ENCODE measurements at places on chromosomes 12 and 14.
A peak's percentile ranks its signal among the peaks of the same experiment; 100 is the strongest.

GRCh38 chr14:90871605-90872233, 55.5 kb upstream of the TTC7B start:
- DNase-seq = peak; percentile 38

DNA sequence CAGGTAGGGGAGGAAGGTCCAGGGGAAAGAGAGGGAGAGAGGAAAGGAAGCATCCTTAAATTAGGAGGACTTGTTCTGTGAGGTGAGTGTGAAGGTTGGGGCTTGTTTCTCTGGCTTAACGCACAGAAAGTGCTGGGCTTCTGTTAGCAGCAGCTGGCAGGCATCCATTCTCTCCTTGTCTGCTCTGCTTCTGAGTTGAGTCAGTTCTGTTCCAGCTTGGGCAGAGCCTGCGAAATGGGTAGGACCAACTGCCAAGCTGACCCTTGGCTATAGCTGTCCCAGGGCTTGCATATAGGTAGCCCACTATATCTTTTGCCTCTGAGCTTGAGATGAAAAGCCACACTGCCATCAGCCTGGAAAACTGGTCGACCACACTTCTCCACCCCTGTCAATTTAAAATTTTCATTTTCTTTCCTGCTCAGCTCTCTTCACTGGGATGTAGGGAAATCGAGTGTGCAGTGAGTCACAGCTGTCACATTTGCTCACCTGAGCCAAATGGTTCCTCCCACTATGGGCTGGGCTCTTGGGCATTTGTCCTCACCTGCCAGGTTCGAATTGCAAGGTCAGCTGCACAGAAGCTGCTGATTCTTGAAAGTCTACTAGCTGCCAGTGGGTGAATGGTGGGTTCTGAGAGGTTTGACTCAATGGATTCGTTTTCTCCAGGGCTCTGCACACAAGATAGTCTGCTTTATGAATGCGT, 256.4 kb upstream of the PWP1 start:
- no peak for DNase-seq

- peak; percentile 72 for DNase-seq
These were observed 3.0 kb downstream of the SDSL start for GRCh38 chr12:113424915-113425823.

DNA sequence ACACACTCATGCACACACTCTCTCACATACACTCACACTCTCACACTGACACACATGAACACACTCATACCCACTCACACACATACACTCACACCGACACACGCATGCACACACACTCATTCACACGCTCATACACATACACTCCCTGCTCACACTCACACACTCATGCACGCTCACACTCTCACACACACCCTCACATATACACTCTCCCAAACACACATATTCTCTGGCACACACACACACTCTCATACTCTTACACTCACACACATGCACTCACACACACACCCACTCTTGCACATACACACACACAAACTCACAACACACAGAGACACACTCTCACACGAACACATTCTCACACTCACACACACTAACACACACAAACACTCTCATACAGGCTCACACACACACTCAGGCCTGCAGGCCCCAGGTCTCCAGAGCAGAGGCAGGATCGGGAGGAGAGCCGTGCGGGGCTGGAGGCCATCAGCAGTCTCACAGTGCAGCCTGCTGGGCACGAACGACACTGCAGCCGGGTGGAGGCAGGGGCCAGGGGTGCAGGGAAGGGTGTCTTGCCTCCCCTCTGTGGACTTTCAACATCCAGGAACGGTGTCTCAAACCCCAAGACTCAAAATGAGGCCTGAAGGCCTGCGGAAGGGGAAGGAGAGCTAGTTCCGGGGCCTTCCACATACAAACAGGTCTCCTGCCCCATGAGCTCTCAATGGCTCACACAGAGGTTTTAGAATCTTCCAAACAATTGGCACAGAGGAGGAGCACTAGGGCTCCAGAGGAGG, 148.7 kb downstream of the ANO2 start:
- DNase-seq = no peak

DNA sequence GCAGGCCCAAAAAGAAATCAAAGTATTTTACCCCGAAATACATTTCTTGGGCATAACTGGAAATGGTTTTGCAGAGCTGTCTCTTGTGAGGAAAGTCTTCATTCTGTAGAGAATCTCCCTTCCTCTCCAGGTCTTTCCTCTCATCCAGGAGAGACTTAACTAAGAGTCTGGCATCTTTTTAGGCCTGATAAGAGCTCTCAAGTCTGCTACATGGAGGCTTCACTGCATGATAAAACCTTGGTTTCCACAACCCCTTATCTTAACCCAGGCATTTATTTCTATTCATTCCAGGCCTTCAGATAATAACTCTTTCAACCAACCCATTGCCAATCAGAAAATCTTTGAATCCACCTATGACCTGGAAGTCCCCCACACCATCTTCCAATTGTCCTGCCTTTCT, 41.1 kb upstream of the LRRK2 start:
- no peak for DNase-seq

DNA sequence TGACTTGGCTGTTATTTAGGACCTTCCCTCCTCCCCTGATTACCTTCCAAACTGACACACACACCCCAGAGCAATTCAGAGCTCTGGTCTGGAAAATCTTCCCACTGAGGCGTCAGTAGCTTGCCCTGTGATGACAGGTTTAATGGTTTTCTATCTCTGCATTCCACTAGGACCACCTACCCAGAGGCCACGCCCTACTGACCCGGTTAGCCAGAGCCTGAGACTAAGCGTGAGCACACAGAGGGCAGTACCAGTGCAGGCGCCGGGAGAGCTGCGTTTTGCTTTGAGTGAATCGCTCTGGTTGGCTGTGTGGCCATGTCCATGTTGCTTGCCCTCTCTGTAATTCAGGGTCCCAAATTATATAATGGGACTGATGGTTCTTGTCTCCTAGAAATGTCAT, 36.2 kb upstream of the ATP2A2 start:
- no peak for DNase-seq

DNA sequence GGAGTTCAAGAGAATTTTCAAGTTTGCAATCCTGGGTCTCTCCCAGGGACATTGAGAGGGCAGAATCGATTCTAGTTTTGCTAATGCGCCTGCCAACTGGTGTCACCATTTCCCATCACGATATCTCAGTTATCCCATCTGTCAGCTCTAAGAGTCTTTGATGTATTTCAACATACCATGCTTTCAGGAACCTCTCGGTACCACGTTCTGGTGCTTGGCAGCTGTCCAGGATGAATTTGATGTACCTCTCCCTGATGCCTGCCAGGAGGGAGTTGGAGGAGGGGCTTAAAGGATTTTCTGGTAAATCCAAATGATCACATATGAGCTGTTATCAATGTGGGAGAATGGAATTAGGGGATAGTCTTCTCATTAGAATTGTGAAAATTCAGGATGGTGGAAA, 332.5 kb downstream of the RGS6 start:
- no peak for DNase-seq

- peak; percentile 31 for DNase-seq
These were observed 144.3 kb downstream of the MED13L start for GRCh38 chr12:116133149-116133548.

DNA sequence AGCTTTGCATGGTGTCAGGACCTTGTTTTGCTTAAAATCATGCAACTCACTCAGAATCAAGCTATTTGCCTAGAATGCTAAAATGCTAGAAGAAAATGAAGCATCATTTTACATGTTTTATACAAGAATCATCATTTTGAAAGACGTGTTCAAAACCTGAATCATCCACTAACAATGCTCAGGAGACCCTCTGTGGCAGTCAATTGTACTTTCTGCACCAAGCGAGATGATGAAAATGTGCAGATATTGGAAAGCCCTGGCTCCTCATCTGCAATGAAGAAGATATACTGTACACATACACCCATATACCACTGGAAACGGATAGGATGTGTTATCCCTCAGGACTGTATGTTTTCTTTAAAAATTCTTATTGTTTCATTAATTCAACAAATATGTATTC, 92.7 kb downstream of the DYRK2 start:
- DNase-seq = no peak

GRCh38 chr14:72594099-72594901, 299.6 kb downstream of the DPF3 start:
- DNase-seq = no peak

DNA sequence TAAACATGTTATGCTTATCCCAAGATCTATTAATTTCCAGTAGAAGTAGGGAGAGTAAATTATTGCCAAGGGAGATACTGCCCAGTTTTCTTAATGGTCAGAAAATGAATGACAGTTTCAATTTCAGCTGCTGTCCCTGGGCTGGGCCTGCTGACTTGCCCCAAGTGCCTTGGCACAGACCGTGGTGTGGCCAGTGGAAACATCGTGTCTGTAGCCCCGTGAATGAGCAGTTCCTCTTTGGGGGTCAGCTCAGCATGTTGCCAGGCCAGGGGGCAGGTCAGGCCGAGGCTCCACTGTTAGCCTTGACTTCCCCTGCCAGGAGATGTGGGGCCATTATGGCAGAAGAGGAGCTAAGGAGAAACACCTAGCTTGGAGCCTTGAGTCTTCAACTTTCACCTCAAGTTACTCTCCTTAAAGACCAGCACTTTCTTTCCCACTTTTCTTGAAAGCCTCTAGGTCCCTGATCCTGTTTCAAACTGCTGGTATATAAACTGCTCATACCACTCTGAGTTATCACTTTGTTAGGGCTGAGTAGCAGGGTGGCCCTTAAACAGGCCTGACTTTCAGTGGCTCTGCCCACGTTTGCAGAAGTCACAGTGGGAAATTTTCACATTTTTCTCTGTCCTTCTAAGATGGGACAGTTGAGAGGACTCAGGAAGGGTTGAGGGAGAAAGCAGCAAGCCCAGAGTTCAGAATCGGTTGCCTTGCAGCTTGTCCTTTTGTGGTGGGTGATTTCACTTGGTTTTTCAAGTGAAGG, 73.2 kb downstream of the SUSD6 start:
- DNase-seq = peak; percentile 73

DNA sequence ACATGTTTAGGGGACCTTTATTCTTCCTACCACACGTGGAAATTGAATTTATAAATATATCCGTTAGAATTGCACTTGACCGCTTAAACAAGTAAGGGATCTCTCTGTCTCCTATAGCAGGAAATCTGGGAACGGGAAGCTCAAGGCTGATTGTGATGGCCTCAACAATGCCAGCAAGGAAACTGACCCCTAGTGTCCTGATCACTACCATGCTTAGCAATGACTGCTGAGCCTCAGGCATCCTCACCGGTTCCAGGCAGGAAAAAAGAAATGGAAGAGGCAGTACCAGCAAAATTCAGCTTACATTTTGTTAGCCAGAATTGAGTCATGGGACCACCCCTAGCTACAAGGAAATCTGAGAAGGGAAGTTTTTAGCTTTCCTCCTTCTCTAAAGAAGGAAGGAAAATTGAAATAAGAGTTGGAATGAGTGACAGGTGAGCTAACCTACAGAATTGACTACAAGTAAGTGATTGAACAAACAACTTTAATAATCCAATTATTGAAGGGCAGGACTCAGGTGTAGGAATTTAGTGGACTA, 43.9 kb upstream of the AMN1 start:
- DNase-seq = no peak

DNA sequence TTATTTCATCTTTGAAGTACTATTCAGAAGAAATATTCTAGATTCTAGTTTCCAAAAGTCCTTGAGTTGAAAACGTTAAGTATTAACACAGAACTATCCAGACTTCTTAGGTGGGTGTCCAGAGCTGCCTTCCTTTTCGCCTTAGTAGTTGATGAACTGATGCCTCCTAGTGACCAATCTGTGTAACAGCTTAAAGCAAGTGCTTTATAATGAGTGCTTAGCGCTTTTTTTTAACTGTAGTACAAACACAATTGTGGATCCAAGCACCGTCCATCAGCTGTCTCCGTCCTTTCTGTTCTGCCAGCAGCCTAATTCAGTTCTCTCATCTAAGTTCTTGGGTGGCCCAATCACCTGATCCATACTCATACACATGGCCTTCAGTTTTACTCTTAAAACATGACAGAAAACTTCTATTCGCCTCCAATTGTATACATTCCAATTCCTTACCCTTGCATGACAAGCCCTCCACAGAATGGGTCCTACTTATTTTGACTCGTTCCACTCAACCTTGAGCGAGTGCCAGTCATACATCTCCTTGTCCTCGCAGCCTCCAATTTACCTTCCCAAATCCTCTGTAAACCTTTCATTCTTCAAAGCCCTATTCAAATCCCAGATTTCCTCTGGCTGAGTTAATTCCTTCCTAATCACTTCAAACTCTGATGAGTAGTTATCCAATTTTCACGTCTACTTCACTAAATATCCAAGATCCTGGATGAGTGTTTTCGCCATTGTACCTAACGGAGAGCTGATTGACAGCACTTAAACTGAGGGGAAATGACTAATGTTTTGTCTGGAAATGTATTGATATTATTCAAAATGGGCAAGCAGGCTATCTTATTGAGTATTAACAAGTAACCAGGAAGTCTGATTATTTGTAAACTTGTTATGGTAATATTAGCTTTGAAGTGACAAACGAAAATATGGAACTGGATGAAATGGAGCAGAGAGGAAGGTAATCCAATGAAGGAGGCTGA, 5.8 kb upstream of the PHLDA1 start:
- DNase-seq = peak; percentile 68

GRCh38 chr12:113196990-113197389, 11.5 kb downstream of the RITA1 start:
- DNase-seq = peak; percentile 88

- DNase-seq = no peak
These were observed 188.3 kb downstream of the DAD1 start for GRCh38 chr14:22400655-22401259.

GRCh38 chr12:30866256-30866655, 60.3 kb upstream of the TSPAN11 start:
- DNase-seq = no peak

- DNase-seq = peak; percentile 63
These were observed 179.4 kb upstream of the BCL2L14 start for GRCh38 chr12:11891346-11891745.

DNA sequence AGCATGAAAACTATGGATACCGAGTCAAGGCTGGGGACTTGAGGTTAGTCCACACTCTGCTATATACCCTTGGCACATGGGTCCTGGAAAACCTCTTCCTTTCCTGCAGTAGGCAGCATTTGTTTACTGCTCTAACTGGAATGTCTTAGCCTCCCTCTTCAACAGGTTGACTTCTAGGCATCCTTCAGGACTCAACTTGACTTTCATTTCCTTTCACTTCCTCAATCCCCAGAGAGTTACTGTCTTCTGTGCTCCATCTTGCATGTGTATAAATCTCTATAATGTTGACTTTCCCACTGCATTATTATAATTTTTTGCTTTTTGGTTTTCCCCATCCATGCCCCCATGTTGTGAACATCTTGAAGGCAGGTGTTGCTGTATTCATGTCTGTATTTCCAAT, 107.9 kb downstream of the VRK1 start:
- DNase-seq = no peak

GRCh38 chr14:76073717-76074116, 78.0 kb upstream of the GPATCH2L start:
- DNase-seq = no peak

DNA sequence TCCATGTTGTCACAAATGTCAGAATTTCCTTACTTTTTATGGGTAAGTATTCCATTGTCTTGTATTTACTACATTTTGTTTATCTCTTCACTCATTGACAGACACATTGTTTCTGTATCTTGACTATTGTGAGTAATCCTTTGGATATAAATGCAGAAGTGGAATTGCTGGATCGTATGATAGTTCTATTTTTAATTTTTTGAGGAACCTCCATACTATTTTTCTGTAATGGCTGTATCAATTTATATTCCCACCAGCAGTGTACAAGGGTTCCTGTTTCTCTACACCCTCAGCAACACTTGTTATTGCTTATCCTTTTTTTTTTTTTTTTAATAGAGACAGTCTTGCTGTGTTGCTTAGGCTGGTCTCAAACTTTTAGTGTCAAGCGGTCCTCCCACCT, 3.5 kb upstream of the KICS2 start:
- DNase-seq = peak; percentile 76

- DNase-seq = no peak
These were observed at the start of gene SERPINA9 for GRCh38 chr14:94476023-94476422. TSS of gene SERPINA9 (minus strand) at chr14:94476197. CDS start at chr14:94469840, 6,357 bp downstream.

- no peak for DNase-seq
These were observed 123.5 kb upstream of the TRHDE start for GRCh38 chr12:72148709-72149108.

All from suppressor macrophage (primary cell).